ENCODE measurements at places on chromosomes 2 and 18.

DNA sequence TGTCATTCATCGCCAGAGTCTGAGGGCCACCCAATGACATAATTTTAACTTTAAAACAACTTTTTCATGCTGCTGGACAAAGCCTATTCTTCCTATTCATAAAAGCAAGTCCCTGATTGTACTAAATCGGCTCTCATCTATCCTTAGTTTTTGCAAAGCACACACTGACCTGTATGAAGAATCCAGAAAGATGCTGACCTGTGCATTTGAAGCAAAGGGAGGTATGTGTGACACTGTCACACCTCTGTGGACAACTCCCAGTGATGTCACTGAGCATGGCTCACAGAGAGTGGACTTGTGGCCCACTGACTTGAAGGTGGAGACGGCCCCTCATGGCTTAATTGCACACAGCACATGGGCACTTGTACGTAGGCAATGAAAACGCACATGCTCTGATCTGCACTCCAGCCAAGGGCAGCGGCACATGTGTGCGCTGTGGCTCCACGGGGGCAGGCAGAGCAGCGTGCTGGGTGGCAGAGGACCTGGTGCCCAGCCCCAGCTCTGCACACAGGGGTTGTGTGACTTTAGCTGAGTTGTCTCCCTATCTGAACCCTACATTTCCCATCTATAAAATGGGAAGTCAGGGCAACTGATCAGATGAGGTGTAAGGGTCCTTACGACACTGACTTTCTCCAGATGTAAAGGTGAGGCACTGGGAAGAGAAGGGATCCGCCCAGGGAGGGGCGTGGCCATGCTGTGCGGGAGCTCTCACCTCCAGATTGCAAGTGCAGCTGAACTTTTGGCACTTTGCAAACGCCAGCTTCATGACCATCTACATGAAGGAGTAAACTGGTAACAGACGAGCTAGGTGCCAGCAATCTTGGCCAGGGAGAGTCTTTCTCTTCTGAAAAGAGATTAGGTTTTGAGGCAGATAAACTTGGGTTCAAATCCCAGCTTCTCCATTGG is 14.3 kb upstream of the ODC1 start:
- no peak for DNase-seq

DNA sequence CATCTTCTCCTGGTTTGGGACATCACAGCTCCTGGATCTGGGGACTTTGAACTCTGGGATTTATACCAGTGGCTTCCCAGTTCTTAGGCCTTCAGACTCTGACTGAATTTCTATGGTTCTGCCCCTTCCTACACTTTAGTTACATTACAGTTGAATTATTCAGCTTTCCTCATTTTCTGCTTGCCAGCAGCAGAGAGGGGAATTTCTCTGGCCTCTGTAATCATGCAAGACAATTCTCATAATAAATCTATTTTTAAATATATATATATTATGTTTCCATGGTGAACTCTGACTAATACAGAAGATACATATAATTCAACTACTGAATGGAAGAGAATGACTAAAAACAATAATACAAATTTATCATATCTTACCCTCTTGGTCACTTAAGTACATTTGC is 1478.6 kb upstream of the ACVR2A start:
- no peak for DNase-seq

DNA sequence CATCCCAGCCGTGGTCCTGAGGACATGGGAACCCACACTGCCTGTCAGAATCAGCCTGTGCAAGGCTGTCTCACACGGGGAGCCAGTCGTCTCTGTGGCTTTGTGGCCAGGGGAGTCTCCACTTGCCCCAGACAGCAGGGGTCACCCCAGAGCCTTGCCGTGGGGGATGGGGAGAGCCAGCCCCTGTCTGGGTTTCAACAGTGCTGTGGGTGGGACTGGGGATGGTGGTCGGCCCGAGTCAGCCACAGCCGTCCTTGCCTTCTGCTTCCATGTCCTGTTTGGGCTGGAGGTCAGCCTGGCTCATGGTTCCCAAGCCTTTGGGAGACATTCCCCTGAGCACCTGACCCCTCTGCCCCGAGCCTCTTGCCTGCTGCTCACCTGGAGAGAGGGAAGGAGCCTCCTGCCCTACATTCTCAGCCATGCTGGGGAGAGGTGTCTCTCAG is 19.6 kb downstream of the GPR35 start:
- no peak for DNase-seq

GRCh38 chr18:73151086-73151485 is 283.3 kb upstream of the NETO1 start:
- no peak for DNase-seq

DNA sequence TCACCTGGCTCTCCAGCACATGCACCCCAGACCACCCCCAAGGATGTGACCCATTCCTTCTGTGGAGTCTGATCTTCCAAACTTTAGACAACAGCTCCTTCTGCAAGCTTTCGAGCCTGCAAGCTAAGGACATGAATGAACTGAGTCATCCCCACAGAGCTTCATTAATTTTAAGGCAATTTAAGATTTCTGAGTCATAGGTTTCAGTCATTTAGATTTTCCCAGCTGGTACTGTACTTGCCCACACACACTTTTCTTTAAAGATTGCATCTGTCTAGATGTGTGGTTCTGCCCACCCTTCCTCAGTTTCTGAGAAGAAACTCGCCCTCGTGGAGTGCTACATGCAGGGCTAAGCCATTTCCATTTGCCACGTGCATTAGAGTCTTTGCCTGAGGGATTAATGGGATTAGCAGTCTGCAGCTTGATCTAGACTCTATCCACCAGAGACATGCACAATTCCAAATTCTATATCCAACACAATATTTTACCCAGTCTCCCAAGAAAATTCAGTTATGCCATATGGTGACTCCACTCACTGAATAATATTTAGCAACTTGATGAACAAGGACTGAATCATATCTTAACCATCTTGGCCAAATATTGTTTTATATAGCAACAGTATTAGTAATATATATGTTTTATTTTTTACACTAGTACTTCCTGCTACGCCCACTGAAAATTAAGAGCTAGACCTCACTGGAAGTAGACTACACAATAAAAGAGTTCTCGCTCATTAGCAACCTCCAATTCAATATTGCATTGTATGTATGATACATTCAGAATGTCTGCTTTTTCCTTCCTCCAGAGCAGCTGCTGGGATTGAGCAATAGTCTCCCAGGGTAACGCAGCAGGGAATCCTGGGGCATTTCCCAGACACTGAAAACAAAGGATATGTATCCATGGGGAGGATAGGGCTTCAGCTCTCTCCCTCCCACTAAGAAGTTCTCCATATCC is 14.3 kb upstream of the TRIB2 start:
- DNase-seq: no peak

DNA sequence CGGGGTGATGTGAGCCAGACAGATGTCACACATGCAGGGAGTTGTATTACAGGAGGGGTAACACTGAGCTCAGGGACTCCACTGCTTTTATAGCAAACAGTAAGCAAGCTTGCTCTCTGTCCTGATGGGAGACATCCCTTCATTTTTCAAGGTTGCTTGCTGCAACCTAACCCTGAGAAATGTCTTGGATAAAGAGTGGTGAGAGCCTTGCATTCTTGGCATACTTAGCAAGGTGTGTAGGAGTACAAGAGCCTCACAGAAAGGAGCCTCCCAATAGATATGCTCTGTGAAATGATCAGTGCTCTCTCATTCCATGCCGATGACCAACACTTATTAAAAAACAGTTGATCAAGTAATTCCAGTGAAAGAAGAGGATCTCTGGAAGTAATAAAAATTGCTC is 8.1 kb downstream of the PFN4 start:
- DNase-seq: no peak

DNA sequence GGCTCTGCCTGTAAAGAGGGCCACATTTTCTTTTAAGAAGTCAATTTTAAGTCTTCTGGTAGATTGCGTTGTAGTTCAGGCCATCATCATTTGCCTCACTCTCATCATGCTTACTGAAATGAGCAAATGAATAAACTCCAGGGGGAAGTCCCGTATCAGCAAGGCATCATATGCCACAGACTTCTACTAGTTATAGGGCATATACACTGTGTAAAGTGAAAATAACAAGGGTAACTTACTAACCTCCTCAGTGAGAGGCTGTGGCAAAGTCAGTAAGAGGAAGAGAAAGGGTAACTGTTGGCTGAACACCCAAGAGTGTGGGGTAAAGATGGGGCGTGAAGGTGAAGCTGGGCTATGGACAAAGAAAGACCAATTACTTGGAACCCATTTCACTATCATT is 456.2 kb downstream of the SPAG16 start:
- DNase-seq: no peak

- DNase-seq: no peak
Measured at GRCh38 chr2:171216631-171217030, 55.9 kb upstream of the TLK1 start.

DNA sequence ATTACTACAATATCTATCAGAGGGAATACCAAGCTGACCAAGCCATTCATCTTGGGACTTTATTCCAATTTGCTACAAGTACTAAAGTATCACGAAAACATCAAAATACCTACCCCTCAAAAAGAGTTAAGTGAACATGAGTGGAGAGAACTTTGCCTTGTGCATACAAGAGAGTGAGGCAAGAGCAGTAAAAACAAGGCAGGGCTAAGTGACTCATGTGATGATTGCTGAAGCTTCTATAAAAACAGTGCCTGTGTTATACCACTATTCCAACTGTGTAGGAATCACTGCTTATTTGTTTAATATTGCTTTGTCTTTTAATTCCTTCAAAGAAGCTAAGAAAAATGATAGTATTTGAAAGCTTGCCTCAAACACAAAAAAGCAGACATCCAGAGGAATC is 61.2 kb downstream of the FARSB start:
- no peak for DNase-seq

GRCh38 chr2:101064505-101064867 is 62.4 kb downstream of the RPL31 start:
- DNase-seq: no peak

DNA sequence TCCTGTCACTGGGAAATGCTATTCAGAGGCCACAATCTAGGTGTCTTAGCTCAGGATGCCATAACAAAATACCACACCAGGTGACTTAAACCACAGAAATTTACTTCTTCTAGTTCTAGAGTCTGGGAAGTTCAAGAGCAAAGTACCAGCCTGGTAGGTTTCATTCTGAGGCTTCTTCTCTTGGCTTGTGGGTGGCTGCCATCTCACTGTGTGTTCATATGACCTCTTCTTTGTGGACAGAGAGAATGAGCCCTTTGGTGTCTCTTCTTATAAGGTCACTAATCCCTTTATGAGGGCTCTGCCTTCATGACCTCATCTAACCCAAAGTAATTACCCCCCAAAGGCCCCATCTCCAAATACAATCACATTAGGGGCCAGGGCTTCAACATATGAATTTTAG is 57.3 kb downstream of the RHOB start:
- no peak for DNase-seq

- DNase-seq: no peak
Measured at GRCh38 chr2:62313449-62314227, 117.7 kb downstream of the B3GNT2 start.

DNA sequence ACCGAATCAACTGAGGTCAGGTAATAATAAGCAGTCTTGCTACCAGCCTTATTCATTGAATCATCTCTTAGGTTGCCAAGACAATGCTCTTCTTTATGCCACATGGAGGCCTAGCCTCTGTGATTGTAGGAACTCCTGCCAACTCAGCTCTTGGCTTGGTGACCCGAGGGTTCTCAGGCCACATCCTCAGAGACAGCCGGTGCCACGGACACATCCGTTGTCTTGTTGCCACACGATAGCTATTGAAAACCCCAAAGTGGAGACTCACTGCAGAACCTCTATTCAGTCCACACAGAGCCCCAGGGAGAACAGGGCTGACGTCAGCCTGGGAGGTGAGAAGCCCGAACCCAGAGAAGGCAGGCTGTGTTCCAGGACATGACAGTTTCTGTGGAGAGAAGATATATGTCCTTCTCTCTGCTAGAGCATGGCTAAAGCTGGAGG is 53.5 kb upstream of the TGFA start:
- DNase-seq: peak; percentile 40

DNA sequence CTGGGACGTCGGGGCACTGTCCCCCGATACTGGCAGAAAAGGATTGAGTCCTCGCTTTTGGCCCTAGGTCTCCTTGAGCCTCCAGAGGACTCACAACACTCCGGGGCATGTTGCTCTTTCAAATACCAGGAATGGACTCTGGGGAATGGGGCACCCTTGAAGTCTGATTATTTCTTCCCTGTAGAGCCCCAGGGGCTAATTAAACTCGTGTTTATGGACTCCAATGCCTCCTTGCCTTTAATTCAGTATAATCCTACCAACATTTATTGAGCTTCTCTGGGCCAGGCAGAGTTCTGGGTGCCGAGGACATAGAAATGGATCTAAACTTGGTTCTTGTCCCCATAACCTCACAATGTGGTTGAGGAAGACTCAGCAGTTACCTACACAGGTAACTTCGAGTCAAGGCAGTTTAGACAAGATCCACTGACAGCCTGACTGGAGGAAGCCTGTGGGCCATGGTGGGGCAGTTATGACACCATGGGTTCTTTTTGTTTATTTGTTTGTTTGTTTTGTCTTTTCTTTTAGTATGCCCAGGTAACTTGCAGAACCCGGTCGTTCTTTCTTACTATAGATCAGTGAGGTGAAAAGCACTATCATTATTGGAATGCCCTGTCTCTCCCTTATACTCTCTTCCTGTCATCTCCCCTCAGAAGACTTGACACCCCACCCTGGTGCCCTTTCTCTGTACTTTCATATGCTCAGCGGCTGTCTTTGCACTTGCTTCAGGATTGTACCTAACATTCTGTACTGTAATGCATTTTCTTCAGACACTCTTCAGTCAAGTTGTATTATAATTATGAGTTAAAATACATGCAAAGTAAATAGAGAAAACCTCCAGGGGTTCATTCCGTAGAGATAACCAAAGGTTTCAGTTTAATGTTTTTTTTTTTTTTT is 3.2 kb downstream of the CFLAR start:
- DNase-seq: no peak

DNA sequence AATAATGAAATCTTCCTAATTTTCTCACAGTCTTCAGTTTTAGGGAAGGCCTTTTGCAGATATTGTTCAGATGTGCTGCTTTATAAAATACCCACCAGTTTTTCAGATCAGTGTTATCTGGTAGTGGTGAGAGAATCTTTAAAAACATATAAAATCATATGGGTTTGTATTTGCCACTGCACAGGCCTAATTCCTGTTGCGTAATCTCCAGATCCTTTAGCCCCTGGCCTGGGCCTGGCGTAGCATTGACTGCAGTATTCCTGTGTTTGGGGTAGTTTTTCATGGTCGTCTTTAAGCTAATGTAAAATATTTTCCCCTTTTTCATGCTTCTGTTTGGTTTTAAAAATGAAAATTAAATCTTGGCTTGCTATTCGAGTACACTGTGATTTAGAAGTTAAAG is 43.2 kb downstream of the TSHZ1 start:
- no peak for DNase-seq

GRCh38 chr2:168119515-168120141 is 127.8 kb downstream of the STK39 start:
- DNase-seq: no peak

DNA sequence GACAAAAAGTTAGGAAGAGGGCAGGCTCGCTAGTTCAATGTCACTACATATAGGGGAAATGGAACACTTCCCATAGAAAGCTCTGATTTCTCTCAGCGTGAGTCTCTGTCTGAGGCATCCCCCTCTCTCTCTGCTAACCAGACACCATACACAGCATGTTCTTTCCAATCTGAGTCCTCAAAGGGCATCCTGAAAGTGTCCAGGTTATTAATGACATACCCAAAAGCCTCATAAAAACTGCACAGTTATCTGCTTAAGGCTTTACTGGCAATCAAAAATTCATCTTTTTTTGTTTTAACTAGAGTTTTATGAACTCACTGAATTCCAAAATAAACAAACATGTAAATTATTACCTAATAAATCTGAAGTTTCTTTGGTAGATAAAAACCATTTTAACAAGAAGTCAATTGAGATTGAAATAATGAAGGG is 137.4 kb downstream of the AFF3 start:
- DNase-seq: no peak
